D721Med (cell line): ENCODE measurements at places on chromosomes 2 and 18.

GRCh38 chr2:74921236-74921736 is 37.2 kb upstream of the POLE4 start:
- no peak for DNase-seq

- DNase-seq, result no peak
Measured at GRCh38 chr2:95374029-95374428, 28.5 kb upstream of the FAHD2A start.

DNA sequence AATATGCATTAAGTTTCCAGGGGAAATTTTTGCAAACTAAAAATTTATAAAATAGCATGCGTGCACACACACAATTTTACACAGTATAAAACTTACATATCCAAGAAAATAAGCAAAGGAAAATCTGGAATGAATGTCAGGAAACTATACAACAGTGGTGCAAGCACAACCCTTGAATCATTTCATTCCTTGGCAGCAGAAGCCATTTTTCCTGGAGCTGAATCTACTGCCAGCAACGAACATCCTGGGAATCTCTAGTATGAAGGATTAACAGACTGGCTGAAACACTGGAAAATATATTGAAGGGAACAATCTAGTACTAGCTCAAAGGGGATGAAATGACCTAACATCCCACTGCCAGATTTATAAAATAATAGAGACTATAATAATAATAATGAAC is 235.3 kb downstream of the DYM start:
- DNase-seq, result no peak

GRCh38 chr2:54845094-54845493 is 121.6 kb downstream of the EML6 start:
- no peak for DNase-seq

DNA sequence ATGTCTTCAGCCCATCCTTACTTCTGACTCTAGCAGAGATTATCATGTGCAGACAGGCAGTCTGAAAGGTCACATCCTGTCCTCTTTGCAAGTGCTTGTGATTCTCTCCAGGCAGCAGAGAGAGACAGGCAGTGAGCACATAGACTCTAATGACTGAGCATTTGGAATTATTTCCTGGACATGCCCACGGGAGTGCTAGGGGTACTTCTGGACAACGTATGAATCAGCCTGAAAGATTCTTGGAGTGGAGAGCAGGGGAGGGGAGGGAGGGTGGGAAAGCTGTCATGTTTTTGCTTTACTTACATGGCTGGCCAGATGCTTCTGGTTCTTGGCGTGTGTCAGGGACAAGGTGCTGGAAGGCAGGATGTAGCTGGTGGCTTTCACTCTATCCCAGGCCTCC is 150.6 kb downstream of the RIF1 start:
- DNase-seq, result no peak

GRCh38 chr2:48434101-48434500 is 95.9 kb upstream of the STON1 start:
- no peak for DNase-seq

DNA sequence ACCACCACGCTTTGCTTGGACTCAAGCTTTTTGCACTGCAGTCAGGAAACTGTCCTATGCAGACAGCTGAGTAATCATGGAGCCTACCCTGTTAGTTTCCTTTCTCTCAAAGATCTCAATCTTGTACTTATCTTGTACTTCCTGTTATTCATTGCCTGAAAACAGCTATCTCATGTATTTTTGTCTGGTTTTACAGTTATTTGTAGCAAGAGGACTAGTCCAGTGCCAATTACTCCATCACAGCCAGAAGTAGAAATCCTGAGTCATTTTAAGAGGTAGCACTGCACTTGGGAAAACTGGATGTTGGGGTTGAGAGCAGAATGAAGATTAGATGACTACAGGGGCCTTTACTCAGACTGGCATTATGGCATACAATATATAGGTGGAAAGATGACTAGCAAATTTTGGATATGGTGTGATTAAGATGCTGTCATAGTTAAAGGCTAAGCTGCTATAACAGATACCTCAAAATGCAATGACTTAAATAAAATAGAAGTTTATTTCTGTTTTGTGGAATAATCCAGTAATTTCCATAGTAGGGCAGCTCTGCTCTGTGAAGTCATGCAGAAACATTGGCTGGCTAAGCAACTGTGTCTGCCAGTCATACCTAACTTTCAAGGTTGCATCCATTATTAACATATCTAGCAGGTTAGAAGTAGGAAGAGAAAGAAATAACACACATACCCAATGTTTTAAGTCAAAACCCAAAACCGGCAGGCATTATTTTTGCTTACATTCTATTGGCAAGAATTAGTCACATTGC is 21.1 kb upstream of the CHMP3 start:
- DNase-seq, result no peak

DNA sequence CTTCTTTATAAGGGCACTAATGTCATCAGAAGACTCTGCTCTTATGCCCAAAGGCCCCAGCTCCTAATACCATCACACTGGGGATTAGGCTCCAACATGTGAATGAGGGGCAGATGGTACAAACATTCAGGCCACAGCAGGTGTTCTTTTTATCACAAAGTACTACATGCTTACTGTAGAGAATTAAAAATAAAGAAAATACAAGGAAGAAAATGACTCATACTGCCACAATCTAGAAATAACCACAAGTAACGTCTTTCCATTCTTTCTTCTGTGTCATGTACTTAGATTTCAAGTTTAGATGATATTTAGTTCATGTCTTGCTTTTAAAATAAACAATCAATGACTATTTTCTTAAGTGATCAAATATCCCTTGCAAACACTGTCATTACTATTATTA is 100.3 kb upstream of the NEDD4L start:
- DNase-seq, result no peak

GRCh38 chr2:192202373-192202772 is 7.6 kb upstream of the TMEFF2 start:
- no peak for DNase-seq

- no peak for DNase-seq
Measured at GRCh38 chr18:12086249-12086648, 7.4 kb upstream of the ANKRD62 start.

DNA sequence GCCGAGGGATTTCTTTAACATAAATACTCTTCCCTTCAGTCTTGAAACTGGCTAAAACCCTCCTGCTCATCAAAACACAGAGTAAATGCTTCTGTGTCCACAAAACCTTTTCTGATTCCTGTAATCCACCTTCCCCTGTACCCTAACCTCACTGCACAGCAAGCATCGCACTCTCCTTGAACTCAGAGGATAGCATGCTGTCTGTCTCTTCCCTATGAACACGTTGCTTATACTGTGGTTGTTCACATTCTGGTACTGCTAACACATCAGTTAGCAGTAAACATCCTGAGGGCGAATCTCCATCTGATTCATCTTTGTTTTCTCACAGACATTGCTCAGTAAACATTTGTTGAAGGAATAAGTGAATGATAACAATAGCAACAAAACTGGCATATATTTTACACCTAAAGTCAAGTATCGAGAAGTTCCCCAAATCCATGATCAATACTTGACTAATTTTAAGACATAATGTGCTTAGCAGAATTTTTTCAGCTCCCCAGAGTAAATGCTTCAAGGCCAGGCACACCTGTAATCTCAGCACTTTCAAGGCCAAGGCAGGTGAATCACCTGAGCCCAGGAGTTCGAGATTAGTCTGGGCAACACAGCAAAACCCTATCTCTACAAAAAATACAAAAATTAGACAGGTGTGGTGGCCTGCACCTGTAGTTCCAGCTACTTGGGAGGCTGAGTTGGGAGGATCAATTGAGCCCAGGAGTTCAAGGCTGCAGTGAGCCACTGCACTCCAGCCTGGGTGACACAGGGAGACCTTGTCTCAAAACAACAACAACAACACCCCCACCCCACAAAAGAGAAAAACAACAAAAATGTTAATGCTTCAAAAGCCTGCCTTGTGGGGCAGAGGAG is 45.6 kb upstream of the LPIN2 start:
- no peak for DNase-seq

GRCh38 chr2:214601852-214602633 is 191.2 kb downstream of the VWC2L start:
- DNase-seq, result no peak
